ENCODE measurements at places on chromosomes 7 and 10.

GRCh38 chr10:15352836-15353235, 18.3 kb downstream of the FAM171A1 start:
- DNase-seq, result no peak

GRCh38 chr7:142459551-142459963, 201.7 kb upstream of the PRSS58 start:
- DNase-seq, result peak; percentile 75

GRCh38 chr7:134744569-134744968, 34.9 kb upstream of the CALD1 start:
- DNase-seq, result no peak

DNA sequence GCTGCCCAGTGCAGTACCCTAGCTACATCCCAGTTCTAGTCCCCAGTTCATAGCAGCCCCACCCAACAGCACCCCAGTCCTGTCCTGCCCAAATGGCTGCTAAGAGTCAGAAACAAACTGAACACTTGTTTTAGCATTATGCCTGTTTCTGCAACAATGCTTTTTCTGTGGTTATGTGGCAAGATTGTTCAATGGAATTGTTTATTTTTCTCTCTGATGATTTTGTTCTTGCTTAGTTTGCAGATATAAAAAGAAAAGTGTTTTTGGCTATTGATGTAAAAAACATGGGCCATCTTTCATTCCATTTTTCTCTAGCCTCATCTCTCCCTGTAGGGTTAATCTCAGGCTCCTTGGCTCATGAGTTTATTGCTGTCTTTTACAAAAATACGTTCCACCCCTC, 42.5 kb downstream of the LRRC4 start:
- DNase-seq, result no peak

DNA sequence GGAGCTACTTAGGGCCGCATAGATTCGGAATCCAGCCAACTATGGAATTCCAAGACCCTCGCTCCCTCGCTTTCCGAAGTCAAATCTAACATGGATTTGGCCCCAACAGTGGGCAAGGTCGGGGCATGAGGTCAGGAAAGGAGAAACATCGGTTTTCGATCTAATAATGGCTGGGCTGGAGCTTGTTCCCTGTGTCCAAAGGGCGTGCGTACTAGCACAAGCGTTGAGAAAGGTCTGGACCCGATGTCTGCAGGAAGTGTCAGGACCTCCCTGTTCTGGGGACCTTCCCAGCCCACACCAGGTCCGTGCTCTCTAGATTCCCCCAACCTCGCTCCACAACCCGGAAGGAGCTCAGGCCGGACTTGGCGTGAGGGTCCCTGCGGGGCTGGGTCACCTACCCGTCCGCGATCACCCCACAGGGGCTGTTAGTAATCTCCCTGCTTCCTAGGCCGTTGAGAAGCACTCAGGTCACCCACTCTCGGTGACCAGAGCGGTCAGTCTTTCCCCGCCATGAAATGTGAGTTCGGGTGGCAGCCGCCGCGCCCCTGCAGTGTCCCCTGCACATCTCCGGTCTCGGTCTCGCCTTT, 4.8 kb downstream of the FEZF1 start:
- no peak for DNase-seq

- no peak for DNase-seq
Observed at GRCh38 chr10:71740069-71740653, 20.6 kb upstream of the C10orf105 start.

DNA sequence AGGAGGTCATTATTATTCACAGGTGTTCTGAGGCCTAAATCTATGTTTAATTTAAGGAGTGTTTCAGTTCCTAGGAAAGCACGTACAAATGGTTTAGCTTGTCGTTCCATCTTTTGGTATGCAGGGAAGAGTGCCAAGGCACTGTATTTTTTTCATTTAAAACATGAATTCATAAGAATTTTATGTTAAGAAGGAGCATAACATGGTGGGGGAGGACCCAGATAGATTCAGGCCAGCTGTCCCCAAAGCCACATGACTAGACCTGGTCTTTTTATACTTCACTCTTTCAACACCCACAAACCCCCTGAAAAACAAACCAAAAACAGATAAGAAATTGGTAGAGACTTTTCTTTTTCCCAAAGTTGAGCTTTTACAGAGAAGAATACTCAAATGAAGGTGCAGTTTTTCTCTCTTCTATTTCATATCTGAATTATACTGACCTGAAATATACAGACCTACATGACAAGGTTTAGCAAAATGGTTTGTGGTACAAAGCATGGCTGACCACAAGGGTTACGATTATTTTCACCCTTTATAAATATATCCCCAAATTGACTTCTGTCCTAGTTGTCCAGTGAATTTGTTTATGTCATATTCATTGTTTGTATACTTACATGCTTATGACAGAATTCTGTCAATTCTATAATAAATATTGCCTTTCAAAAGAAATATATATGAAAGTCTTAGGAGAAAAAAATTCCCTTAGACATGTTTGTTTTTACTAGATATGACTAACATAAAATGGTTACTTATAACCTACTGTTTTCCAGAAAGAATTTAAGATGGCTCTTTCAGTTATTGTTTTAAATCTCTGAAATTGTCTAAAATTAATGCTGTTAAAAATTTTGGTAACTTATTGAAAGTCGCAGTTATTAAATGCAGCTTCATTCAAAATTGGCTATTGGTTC, 71.3 kb downstream of the AP3M1 start:
- no peak for DNase-seq

DNA sequence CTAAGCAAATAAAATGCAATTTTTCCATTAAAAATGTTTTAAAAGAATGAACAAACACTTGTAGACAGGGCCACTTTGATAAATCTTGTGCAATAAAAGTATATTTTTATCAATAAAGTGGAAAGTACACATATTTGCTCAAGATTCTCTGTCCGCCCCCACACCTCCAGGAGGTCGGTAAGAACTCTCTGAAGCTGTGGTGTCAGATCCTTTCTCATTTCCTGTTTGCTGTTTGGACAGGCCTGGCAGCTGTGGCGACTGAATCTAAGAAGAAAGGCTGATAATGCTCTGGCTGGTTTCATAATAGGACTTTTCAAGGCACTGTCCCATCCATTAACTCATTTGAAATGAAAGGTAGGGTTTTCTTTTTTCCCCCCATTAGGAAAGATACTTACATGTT, 15.3 kb upstream of the ASB4 start:
- peak; percentile 26 for DNase-seq

DNA sequence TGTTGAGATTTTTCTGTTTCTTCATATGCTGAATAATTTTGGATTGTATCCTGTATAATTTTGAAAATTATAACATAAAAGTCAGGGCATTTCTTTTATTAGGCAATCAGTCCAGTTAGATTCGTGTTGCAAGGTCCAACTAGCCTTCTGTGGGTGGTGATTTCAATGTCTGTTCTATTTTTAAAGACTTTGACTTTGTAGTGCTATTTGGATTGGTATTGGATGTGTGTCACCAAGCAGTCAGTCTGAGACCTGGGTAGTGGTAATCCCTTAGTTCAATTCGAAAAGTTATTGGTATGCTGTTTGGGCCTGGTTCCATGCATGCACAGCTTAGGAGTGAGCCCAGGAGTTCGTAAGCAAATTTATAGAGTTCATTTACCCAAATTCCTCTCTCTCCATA, 82.2 kb downstream of the EPDR1 start:
- no peak for DNase-seq

GRCh38 chr10:6148908-6149307, 53.8 kb upstream of the PFKFB3 start:
- DNase-seq, result no peak

GRCh38 chr10:132807621-132808049, 21.7 kb upstream of the NKX6-2 start:
- no peak for DNase-seq

- DNase-seq, result peak; percentile 97
Observed at GRCh38 chr10:24929056-24929544, 23.3 kb downstream of the PRTFDC1 start.

DNA sequence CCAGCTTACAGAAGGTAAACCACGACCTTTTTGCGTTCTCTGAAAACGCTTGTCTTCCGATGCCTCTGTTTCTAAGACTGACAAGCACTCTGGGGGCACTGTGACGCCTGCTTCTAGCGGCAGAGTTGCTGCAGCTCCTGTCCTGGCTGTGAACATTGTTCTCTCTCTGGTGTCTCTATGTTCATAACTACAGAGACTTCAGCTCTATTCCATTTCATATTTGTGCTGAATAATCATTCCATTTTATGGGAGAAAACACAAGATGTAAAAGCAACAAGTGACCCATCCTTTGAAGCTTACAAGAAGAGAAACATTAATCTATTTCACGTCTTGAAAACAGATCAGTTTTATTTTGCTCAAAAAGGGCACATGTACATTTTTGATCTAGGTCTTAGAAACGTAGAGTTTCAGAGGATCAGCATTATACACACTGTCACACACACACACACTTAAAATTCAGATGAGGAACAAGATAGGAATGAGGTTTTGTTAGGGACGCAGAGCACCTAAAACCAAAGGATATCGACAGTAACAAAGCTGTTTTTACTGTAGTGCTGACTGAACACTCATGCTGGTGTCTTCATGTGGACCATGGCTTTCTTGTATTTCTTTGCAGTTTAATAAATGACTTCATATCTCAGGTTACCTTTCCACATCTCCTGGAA, 3.0 kb downstream of the IKZF1 start:
- DNase-seq, result no peak

GRCh38 chr10:79144351-79145173, 75.8 kb downstream of the ZMIZ1 start:
- DNase-seq, result no peak

GRCh38 chr10:122140461-122140902, 130.6 kb upstream of the BTBD16 start:
- DNase-seq, result no peak

- no peak for DNase-seq
Observed at GRCh38 chr10:128883231-128884032, 583.6 kb upstream of the MGMT start.

DNA sequence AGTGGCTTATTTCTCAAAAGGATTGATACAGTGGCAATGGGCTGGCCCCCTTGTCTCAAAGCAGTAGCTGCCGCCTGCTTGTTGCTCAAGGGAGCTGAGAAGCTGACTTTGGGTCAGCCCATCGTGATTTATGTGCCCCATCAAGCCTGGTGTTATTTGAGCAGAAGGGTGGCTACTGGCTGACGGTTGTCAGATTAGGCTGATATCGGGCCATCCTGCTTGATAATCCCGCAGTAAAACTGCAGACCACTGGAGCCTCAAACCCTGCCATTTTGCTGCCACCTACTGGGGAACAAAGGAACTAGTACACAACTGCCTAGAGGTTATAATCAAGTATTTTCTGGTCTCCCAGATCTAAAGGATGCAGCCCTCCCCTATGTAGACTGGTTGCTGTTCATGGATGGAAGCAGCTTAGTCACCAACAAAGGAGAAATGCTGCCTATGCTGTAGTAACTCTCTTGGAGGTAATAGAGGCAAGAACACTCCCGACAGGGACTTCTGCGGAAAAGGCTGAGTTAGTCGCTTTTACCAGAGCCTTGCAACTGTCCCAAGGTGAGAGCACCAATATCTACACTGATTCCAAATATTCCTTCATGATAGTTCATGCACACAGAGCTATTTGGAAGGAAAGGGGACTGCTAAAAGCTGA, 65.9 kb upstream of the ZNF92 start:
- DNase-seq, result peak; percentile 65

- DNase-seq, result no peak
Observed at GRCh38 chr7:11332186-11332864, 358.7 kb downstream of the PHF14 start.

GRCh38 chr10:3716093-3716492, 68.9 kb downstream of the KLF6 start:
- no peak for DNase-seq

DNA sequence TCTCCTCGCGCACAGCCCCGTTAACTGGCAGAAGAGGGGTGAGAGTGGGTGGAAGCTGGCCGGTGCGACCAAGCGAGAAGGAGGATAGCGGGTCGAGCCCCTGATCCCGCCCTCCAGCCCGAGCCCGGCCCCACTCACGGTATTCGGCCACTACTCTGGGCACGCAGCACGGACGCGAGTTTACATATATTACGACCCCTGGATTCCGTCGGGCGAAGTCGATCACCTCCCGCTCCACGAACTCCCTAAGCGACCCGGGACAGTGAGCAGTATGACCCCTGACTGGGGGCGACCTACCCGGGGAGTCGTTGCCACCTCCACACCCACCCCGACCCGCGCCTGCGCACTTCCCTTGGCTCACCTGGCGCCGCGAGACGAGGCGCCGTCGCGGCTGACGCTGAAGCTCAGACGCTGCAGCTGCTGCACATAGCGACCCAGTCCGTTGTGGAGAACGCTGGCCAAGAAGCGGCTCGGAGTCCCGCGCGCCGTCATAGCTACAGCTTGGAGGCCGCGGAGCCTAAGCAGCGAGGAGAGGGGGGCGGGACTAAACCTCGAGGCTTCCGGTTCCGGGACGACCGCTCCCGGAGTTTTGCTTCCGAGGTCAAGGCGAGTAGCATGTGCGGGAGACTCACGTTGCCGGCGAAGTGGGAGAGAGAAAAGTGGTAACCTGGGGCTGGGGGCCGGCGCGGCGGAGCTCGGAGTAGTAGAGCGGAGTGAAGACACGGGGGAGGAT, at the start of the genes MRPL43 and TWNK:
Gene MRPL43, minus strand, starts transcription at position 546 of the 733 bp plus-strand sequence. Its CDS starts 54 bp downstream, at position 492.
Gene TWNK, plus strand, starts transcription at position 592 of the 733 bp plus-strand sequence. CDS start 668 bp downstream, outside the sequence.
- no peak for DNase-seq

DNA sequence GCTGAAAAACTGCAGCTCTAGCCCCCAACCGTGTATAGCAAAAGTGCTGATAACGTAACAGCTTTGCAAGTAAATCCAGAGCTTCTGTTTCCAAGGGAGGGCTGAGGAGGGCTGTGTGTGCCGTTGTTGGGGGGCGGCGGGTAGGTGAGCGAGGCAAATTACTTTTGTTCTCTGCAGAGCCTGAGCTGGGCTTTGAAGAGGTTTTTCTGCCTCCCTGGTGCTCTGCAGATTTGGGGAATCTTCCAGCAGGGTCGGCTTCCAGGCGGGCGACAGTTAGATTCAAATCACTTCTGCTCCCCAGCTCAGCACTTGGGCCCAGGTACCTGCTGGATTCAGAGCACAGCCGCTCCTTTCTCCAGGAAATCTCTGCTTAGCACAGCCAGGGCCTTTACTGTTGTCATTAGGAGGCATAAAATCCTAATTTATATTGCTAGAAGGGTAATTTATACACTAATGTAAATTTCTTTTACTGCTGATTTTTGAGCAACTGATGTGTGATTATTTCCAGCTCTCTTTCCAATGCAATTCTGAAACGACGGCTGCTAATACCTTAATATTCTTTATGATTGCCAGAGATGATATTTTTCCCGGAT, 442.4 kb downstream of the TYW1 start:
- DNase-seq, result no peak

DNA sequence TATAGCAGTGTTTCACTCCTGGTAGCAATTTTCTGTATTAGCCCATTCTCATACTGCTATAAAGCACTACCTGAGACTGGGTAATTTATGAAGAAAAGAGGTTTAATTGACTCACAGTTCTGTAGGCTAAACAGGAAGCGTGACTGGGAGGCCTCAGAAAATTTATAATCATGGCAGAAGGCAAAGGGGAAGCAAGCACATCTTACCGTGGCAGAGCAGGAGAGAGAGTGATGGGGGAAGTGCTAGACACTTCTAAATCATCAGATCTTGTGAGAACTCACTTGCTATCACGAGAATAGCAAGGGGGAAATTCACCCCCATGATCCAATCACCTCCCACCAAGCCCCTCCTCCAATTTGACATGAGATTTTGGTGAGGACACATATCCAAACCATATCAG, 131.6 kb upstream of the EFCAB10 start:
- DNase-seq, result no peak

Data from astrocyte of the cerebellum (primary cell).